Stimulated activated CD4-positive, alpha-beta T cell treated with anti-CD3 and anti-CD28 coated beads, Interleukin-12 subunit alpha, Interleukin-12 subunit beta, amount 100 ng/mL, for 24 hours (primary cell): ENCODE measurements at places on chromosomes 2 and 18.
A peak's percentile ranks its signal among the peaks of the same experiment; 100 is the strongest.

GRCh38 chr2:27494944-27495554 lies at the start of gene FNDC4:
Gene FNDC4, minus strand, starts transcription at chr2:27495200. Its CDS starts 521 bp downstream, at chr2:27494679.
- DNase-seq: peak; percentile 5

DNA sequence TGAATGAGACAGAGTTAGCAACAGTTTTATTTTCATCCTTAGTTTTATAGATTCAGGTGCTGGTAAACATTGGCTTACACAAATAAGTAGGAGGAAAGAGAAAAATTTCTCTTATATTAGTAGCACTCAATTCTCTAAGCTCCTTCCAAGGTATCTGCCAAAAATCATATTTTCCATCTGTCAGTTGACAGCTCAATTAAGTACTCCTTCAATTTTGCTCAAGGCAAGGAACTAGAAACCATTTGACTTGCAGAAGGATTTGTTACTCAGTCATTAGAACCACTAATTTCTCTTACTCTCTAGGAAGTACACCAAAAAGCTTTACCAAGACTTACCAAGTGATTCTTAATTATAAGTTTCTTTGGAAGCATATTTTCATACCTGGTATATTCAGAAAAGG lies 101.4 kb upstream of the ATP8B1 start:
- no peak for DNase-seq

GRCh38 chr2:108449410-108450130 lies 564 bp downstream of the GCC2 start:
- peak; percentile 26 for DNase-seq

GRCh38 chr2:76461431-76461830 lies 750.7 kb upstream of the GCFC2 start:
- no peak for DNase-seq
